Breast epithelium (tissue), 4 donors: ENCODE measurements at places on chromosomes 7 and 10. TPM values are rescaled to one million over a fixed set of nuclear protein-coding genes. Genes with fewer than 3 reads are reported as not detected.

NME8 gene
- total RNA-seq, result not detected

DNA sequence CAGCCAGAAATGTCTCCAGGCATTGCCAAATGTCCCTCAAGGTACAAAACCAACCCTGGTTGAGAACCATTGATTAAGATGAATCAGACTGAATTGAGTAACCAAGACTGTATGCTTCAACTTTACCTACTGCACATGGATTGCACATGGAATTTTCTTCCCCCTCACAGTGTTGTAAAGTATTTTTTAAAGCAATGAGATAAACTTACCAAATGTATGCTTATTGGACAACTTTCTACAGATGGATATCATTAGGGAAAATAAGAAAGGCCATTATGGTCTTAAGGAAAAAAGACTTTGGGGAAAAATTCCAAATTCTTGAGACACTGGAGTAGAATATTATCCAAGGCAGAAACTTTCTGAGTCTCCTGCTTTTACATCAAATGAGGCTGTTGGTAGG, 20.9 kb upstream of the MTPN start:
- H3K27ac ChIP-seq, result no peak overlapping the region
- H3K27me3 ChIP-seq, result no peaks in the 10 kb centered on the region
- no peak for DNase-seq
- no peaks in the 10 kb centered on the region for H3K4me1 ChIP-seq
- no peaks in the 10 kb centered on the region for H3K36me3 ChIP-seq

DNA sequence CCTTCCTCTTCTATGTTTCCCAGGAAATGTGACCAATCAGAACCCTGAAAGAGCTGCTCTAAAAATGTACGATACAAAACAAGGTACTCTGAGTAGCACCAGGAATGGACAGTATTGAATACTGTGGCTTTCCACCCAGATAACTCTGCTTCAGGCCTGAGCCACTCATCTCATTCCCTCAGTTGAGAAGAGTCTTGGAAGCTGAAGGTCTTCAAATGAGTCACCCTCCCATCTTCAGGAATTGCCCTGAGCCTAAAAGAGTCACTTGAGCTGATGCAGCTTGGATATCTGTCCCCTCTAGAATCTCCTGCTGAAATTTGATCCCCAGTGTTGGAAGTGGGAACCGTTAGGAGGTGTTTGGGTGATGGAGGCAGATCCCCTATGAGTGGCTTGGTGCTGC, 210.4 kb downstream of the DGKI start:
- H3K27ac ChIP-seq, result no peak overlapping the region
- H3K36me3 ChIP-seq, result no peaks in the 10 kb centered on the region
- no peak overlapping the region for H3K4me3 ChIP-seq
- H3K27me3 ChIP-seq, result no peaks in the 10 kb centered on the region
- H3K4me1 ChIP-seq, result no peaks in the 10 kb centered on the region

GRCh38 chr7:45033261-45033930, 33.4 kb downstream of the CCM2 start:
- DNase-seq, result no peak
- H3K4me3 ChIP-seq, result no peak overlapping the region
- no peaks in the 10 kb centered on the region for H3K36me3 ChIP-seq
- peak overlapping the region; percentile 35 for H3K27ac ChIP-seq
- no peaks in the 10 kb centered on the region for H3K27me3 ChIP-seq

MYO1G gene
- total RNA-seq, result 2.2 TPM

- no peak overlapping the region for H3K27ac ChIP-seq
These were observed 67.5 kb downstream of the GPR141 start for GRCh38 chr7:37751096-37751495.

GRCh38 chr10:92891885-92892690, 43.8 kb downstream of the EXOC6 start:
- H3K27ac ChIP-seq, result peak overlapping the region; percentile 60
- DNase-seq, result peak; percentile 68
- no peaks in the 10 kb centered on the region for H3K27me3 ChIP-seq
- peaks cover 9% of the 10 kb centered on the region for H3K4me1 ChIP-seq
- H3K4me3 ChIP-seq, result no peak overlapping the region
- H3K36me3 ChIP-seq, result no peaks in the 10 kb centered on the region

GRCh38 chr10:98039690-98040381, 9.4 kb upstream of the CRTAC1 start:
- H3K4me1 ChIP-seq, result no peaks in the 10 kb centered on the region
- no peaks in the 10 kb centered on the region for H3K36me3 ChIP-seq
- H3K27ac ChIP-seq, result no peak overlapping the region
- DNase-seq, result no peak

LOXL4 gene
- total RNA-seq, result 6.9 TPM

DNA sequence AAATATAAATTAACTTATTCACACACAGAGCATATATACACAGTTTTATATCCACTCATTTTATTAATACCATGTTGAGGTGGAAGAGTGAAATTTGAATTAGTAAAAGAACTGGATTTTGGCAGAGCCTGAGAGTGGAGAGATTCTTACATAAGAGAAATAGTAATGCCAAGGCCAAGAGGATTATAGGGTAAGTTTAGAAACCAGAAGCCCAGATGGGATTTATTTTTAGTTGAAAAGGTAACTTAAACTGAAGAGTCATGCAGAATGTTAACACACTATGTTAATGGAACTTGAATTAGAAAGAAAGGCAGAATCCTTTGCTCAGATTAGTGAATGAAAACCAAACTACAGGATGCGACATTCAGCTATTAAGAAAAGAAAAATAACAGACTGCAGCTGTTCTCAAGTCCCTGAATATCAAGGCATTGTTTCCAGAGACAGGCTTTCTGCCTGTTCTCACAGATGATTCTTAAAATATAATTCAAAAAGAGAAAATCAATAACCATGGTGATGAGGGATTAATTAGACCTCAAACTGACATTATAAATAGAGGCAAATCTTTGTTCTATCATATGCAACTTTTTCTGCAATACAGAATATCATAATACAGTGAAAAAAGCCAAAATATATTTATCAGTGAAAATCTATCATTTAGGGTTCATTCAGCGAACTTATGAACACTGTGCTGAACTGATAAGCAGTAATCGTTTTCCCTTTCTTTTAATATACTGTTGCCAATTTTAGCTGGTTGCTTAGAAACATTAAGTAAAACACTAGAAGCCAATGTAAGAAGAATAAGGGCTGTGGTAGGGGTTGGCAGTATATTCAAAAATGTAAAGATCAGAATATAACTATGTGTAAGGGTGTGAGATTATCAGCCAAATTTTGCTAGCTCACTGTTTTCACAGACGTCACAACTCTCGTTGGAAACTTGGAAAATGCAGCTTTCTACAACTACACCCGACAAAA, 34.4 kb downstream of the HECTD2 start:
- no peak overlapping the region for H3K4me3 ChIP-seq
- no peaks in the 10 kb centered on the region for H3K4me1 ChIP-seq
- no peak overlapping the region for H3K27ac ChIP-seq
- no peak for DNase-seq

DNA sequence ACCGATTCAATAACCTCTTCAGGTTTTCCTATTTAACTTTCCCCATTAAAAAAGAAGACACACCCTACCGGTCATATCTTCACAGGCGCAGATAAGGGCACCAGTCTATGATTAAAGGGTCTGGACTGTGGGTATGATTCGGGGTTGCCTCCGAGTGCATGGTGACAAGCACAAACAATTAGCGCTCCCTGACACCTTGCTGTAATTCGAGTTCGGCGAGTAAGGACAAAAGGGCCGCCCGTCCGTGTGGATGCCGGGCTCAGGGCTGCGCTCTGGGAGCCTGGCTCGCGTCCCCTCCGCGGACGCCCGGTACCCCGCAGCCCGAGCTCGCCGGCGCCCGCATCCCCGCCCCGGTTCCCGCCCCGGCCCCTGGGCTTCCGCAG, 111.9 kb upstream of the RHEB start:
- peak overlapping the region; percentile 93 for H3K27ac ChIP-seq
- no peaks in the 10 kb centered on the region for H3K27me3 ChIP-seq
- H3K4me1 ChIP-seq, result peaks cover 8% of the 10 kb centered on the region
- no peaks in the 10 kb centered on the region for H3K36me3 ChIP-seq
- no peak for DNase-seq

CCL24 gene
- 1.3 TPM for total RNA-seq

- H3K27ac ChIP-seq, result no peak overlapping the region
- no peak overlapping the region for H3K4me3 ChIP-seq
- no peaks in the 10 kb centered on the region for H3K36me3 ChIP-seq
- no peaks in the 10 kb centered on the region for H3K4me1 ChIP-seq
These were observed 28.6 kb upstream of the PPP2R2D start for GRCh38 chr10:131872011-131872826.

GRCh38 chr7:134021836-134022235, 105.3 kb upstream of the LRGUK start:
- H3K27ac ChIP-seq, result no peak overlapping the region
- H3K4me3 ChIP-seq, result no peak overlapping the region
- no peaks in the 10 kb centered on the region for H3K27me3 ChIP-seq
- no peaks in the 10 kb centered on the region for H3K36me3 ChIP-seq
- no peak for DNase-seq
- no peaks in the 10 kb centered on the region for H3K4me1 ChIP-seq

GRCh38 chr7:44965441-44965903, 13.3 kb downstream of the MYO1G start:
- no peaks in the 10 kb centered on the region for H3K36me3 ChIP-seq
- H3K27ac ChIP-seq, result no peak overlapping the region
- peak; percentile 39 for DNase-seq
- H3K4me1 ChIP-seq, result no peaks in the 10 kb centered on the region

GRCh38 chr10:16780338-16780880, 36.8 kb downstream of the RSU1 start:
- no peak overlapping the region for H3K27ac ChIP-seq
- no peak for DNase-seq
- H3K4me3 ChIP-seq, result no peak overlapping the region
- H3K4me1 ChIP-seq, result no peaks in the 10 kb centered on the region

AKAP9 gene
- total RNA-seq, result 73.3 TPM

DNA sequence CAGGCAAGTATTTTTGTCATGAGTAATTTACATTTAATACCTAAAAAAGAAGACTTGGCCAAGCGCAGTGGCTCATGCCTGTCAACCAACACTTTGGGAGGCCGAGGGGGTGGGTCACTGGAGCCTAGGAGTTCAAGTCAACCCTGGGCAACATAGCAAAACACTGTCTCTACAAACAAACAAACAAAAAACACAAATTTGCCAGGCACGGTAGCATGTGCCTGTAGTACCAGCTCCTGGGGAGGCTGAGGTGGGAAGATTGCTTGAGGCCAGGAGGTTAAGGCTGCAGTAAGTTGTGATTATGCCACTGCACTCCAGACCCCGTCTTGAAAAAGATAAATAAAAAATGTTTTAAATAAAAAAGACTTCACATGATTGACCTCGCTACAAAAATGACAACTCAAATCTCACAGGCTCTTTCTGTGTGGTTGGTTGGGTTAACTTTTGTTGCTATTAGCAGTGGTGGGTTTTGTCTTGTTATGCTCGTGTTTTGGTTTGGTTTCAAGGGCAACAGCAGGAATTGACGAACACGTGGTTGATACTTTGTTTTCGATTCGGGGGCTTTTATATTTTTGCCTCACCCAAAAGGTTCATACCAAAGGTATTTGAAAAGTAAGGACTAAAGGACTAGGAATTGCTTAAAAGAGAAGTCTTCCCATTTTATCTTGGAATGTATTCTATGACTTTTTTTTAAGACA, 227.2 kb upstream of the MKLN1 start:
- no peaks in the 10 kb centered on the region for H3K36me3 ChIP-seq
- no peaks in the 10 kb centered on the region for H3K4me1 ChIP-seq
- H3K27ac ChIP-seq, result no peak overlapping the region
- no peaks in the 10 kb centered on the region for H3K27me3 ChIP-seq
- no peak overlapping the region for H3K4me3 ChIP-seq
- DNase-seq, result no peak

- no peaks in the 10 kb centered on the region for H3K27me3 ChIP-seq
- DNase-seq, result no peak
- H3K4me1 ChIP-seq, result no peaks in the 10 kb centered on the region
- H3K27ac ChIP-seq, result no peak overlapping the region
These were observed 14.2 kb downstream of the KPNA7 start for GRCh38 chr7:99193527-99194220.

GRCh38 chr10:71767420-71768035, 5.8 kb downstream of the VSIR start:
- H3K4me1 ChIP-seq, result peaks cover 7% of the 10 kb centered on the region
- no peak for DNase-seq
- no peaks in the 10 kb centered on the region for H3K27me3 ChIP-seq
- peak overlapping the region; percentile 82 for H3K27ac ChIP-seq
- H3K36me3 ChIP-seq, result no peaks in the 10 kb centered on the region

DNA sequence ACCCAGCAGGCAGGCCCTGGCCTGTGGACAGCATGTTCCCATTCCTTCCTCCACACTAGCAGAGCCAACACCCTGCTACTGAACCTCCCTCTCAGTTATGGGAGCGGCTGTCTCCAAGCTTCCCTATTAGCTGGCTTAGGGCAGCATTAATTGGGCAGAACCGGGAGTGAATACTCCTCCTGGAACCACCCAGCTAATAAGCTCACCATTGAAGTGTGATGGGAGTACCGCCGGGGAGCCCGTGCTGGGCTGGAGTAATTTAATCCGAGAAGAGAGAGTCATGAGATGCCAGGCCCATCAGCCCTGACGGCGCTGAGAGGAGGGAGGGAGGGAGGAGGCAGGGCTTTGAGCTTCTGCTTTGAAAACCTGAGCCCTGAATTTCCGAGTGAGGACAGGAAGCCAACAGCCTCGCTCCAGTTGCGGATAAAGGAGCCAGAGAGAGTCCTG, 31.8 kb upstream of the ELFN1 start:
- H3K4me1 ChIP-seq, result no peaks in the 10 kb centered on the region
- H3K27me3 ChIP-seq, result peaks cover 22% of the 10 kb centered on the region
- no peak overlapping the region for H3K4me3 ChIP-seq

DNA sequence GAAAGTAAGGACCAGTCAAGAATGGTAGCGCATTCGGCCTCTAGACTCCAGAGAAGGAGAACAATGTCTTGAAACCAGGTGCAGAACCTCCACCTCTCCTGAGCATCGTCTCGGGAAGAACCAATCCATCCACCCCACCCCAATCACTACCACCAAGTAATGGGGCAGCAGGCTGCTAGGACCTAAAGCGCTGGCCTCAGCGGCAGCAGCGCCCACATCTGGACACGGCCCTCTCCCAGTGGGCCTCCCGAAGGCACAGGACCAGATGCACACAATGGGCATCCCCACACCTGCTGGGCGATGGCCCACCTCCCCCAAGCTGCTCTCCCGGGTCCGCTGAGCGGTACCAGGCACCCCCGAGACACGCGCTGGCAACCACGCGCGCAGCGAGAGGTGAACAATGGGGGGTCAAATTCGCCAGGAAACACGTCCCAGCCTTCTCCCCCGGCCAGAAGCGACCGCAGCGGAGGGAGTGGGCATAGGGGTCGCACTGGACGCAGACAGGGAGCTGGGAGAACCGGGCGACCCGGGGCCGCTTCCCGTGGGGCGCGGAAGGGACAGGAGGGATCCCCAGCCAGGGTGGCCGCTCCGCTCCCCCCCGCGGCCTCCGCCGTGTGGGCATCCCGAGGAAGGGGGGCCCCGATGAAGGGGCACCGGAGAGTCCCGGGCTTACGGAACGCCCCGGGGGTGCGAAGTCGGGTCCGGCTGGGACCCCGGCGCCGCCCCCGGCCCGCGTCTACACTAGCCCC, 506 bp downstream of the CTTNBP2 start:
- no peaks in the 10 kb centered on the region for H3K27me3 ChIP-seq
- peak overlapping the region; percentile 84 for H3K4me3 ChIP-seq
- peak overlapping the region; percentile 71 for H3K27ac ChIP-seq
- no peak for DNase-seq
- no peaks in the 10 kb centered on the region for H3K4me1 ChIP-seq
- no peaks in the 10 kb centered on the region for H3K36me3 ChIP-seq

NRG3 gene
- 0.16 TPM for total RNA-seq

ARMC3 gene
- total RNA-seq, result 0.33 TPM
